ENCODE measurements at places on chromosomes 2 and 18.

DNA sequence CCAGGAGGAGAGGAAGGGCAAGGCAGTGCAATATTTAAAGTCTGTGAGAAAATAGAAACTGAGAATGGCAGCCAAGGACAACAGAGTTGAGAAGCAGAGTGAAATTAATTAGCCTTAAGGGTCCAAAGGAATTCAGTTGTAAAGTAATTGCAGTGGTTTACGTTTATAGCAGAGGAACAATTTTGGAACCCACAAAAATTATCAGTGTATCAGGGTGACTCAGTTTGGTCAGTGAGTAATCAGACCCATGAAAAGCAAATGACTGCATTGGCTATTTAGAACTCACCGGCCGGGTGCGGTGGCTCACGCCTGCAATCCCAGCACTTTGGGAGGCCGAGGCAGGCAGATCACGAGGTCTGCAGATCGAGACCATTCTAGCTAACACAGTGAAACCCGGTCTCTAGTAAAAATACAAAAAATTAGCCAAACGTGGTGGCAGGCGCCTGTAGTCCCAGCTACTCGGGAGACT is 245.8 kb upstream of the SLC39A10 start:
- no peak for DNase-seq

- DNase-seq: no peak
These were observed 173.7 kb downstream of the CMPK2 start for GRCh38 chr2:6692056-6692455.

DNA sequence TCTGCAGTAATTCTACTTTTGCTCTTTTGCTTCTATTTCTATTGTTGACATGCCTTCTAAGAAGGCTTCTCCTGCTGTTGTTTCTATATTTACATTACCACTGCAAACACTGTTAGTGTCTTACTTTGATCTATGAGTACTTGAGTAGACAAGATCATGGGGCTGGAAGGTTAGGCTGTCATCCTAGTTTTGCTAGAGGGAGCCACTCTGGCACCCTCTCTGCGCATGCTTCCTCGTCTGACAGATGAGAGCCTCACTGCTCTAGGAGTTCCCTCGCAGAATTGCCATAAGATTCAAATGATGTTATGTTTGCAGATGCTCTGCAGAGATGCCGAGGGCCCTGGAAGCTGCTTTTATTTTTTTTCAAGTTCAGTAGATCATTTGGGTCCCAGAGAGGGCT is 185.6 kb downstream of the RNF144A start:
- DNase-seq: no peak

- no peak for DNase-seq
These were observed 167.1 kb upstream of the SIX2 start for GRCh38 chr2:45176390-45176789.

DNA sequence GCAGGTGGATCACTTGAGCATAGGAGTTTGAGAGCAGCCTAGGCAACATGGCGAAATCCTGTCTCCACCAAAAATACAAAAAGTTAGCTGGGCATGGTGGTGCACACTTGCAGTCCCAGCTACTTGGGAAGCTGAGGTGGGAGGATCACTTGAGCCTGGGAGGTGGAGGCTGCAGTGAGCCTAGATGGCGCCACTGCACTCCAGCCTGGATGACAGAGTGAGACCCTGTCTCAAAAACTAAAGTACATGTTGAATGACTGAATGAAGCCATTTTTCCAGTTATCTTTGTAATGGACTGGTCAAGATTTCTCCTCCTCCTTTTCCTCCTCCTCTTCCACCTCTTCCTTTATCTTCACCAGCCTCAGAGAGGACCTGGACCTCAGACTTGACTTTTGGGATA is 272.0 kb downstream of the SMAD2 start:
- no peak for DNase-seq

GRCh38 chr2:39571111-39571731 is 94.5 kb upstream of the TMEM178A start:
- DNase-seq: no peak

DNA sequence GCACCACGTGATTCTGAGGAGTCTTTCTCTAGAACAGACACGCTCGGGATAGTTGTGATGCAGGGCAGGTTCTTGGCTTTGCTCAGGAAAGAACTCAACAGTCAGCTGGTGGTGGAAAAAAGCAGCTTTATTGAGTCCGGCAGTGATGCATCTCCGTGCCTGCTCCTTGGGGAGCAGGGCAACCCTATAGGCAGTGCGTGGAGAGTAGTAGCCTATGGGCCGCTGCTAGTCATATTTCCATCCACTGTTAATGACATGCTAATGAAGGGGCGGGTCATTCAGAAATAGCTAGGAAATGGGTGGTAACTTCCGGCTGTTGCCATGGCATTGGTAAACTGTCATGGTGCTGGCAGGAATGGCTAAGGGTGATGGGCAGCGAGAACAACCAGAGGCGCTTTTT is 11.6 kb upstream of the ACKR3 start:
- no peak for DNase-seq

- DNase-seq: no peak
These were observed 333.2 kb upstream of the UBE2E3 start for GRCh38 chr2:180647221-180647620.

- DNase-seq: no peak
These were observed 33.6 kb upstream of the ACAA2 start for GRCh38 chr18:49846718-49847470.

DNA sequence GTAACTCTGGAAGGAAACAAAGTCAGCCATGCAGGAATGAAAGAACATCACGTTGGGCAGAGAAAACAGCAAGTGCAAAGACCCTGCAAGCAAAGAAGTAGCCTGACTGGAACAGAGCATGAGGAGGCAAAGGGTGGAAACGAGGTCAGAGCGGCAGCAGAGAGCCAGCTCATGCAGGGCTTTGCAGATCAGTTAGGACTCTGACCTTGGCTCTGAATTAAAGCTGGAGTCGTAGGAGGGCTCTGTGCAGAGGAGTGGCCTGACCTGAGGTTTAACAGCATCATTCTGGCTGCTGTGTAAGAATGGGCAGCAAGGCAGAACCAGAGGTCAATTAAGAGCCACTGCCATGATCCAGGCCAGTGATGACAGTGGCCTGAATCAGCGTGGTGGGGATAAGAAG is 220.7 kb downstream of the PRKCE start:
- DNase-seq: no peak

DNA sequence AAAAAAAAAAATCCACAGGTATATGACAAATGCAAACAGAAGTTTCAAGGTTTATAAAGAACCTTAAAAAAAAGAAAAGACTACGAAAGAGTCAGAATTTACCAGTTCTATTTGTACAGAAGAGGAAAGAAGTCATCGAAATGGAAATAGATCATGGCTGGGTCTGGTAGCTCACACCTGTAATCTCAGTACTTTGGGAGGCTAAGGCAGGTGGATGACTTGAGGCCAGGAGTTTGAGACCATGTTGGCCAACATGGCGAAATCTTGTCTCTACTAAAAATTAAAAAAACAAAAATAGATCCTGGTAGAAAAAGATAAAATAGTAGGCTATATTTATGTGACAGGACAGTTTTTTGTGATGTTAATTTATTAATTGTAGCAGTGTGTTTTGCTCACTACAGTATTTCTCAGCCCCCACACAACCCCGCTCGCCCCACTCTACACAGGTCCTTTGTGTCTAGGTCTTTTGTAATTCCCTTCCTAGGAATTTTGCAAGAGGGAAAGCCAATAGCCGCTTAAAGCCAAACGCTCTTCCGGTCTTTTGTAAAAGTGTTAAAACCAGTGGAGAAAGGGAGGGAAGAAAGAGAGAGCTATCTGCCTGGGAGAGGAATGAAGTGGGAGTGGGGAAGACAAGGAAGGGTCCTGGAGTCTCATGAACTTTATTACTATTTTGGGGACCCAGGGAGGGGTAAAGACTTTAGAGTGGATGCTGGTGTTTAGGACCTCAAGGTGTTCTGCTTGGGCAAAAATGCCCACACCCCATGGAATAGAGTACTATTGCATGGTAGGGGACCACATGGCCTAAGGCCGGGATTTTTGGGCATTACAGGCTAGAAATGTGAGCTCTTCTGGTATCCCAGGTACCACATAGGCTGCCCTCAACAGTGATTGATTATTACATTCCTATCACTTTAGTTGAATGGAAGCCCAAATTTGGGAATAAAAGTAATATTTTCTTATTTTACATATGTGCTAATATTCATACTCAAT is 59.4 kb upstream of the XPO1 start:
- no peak for DNase-seq

GRCh38 chr2:164922134-164922533 is 33.2 kb downstream of the SLC38A11 start:
- no peak for DNase-seq

- no peak for DNase-seq
These were observed 13.4 kb upstream of the ITGB6 start for GRCh38 chr2:160213511-160213910.

DNA sequence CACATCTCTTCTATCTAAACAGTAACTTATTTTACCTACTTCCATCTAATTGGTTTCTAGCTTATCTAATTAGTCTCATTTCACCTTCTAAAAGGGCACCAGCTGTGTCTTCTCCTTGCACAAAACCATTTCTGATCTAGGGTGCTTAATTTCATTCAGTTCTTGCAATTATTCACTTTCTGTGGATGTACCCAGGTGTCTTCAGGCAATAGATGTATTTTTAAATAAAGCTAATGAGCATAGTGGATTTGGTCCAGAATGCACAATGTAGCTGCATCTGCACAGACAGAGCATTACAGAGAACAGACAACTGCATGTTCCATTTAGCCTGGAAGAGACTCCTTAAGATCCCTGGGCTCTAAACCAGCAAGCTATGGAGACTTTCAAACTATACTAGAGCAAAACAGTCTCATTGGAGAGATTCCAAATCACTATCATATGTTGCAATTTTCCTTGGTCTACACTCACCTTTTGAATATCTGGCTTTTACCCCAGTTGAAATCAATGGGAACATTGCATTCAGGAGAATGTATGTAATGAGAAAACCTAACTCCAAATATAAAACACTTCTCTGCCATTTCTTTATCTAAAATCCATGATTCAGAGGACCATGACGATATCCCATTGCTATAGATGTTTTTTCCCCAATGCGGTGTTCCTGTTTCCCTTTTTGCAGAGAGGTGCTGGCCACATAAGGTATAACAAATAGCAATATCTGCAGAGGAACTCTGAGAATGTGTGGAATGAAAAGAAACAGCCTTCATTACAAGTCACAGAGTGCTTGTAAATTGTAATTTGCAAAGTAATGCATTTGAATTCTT is 3.5 kb upstream of the RFX8 start:
- DNase-seq: no peak

DNA sequence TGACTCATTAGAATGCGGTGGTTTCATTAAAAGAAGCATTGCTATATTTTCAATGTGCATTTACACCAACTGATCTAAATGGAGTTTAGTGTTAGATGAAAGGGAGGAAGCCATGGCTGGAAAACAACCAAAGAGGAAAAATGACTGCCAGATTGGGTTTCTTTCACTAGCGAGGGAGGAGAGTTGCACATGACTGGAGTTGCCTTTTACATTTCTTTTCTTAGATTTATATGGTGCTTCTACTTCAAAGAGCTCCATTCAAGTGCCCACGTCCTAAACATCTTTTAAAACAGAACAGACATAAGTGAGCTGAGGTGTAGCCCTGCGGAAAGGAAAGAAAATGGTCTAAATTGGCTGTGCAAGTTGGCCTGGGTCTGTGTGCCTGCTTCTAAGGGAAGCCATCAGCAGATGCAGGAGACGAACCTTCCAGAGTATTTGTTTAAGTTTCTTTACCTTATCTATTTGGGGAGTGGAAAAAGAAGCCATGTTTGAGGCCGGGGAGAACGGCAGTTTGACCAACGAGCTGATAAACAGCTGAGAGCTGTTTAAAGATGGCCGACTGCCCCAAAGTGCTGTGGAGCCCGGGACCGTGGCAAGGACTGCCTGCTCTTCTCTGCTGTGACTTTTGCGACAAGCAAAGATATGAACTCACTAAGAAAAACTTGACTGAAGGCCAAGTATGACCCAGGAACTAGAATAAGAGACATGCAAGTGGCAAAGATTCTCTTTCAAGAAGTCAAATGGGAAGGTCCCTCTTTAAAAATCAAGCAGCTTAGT is 327.0 kb downstream of the ZNF516 start:
- no peak for DNase-seq

GRCh38 chr2:199985625-199986207 is 30.3 kb downstream of the MAIP1 start:
- DNase-seq: no peak

- no peak for DNase-seq
These were observed 207.1 kb upstream of the SLC8A1 start for GRCh38 chr2:40658941-40659340.

- no peak for DNase-seq
These were observed 338.4 kb upstream of the SLC39A10 start for GRCh38 chr2:195318440-195319111.

DNA sequence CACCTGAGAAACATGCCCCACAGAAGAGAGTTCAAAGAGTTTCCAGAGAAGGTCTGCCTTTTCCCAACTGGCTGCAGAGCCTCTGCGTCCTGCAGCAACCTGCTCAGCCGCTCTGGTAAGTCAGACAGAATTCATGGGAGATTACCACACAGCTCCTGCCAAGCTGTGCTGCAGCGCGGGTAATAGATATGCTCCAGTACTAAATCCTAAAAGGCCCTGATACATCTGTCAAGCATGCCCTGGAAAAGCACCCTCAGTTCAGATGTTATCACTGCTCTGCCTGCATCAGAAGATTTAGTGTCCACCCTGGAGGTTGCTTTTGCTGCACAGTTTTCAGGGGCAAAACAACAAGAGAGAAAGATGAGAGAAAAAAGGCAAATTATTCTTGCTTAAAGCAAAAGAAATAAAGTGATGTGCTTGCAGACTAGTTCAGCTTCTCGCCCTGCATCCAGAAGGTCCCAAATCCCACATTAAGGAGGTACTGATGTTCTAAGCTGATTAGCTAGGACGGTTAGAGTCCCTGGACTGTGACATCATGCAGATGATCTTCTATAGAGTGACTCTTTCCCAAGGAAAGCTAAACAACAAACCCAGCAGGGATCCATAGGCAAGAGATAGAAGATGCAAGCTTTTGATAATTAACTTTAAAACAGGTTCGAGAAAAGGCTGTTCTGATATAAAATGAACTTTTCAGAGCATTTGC is 488.6 kb downstream of the BCL11A start:
- no peak for DNase-seq

GRCh38 chr2:237919593-237919992 is 47.2 kb upstream of the UBE2F start:
- DNase-seq: no peak

DNA sequence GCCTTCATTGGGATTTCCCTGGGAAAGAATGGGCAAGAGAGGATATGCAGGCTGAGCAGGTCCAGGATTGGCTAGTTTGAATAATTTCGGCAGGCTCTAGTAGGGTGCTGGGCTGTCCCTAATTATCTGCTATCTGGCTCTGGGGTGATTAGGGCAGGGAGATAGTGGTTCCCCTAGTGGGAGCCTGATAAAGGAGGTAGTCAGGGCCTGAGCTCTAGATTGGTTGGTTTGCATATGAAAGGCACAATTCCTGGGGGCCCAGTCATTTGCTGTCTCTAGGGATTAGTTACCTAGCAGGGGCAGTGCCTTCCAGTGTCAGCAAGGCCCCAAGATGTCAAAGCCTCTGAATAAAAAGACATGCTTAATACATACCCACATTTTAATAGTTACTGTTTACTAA is 690.1 kb upstream of the KLHL29 start:
- DNase-seq: no peak

GRCh38 chr2:27489118-27489497 is 435 bp downstream of the IFT172 start:
- no peak for DNase-seq

GRCh38 chr2:191691898-191692297 is 14.0 kb downstream of the NABP1 start:
- DNase-seq: no peak
